AML-193 (cell line): ENCODE measurements at places on chromosomes 2 and 18.

DNA sequence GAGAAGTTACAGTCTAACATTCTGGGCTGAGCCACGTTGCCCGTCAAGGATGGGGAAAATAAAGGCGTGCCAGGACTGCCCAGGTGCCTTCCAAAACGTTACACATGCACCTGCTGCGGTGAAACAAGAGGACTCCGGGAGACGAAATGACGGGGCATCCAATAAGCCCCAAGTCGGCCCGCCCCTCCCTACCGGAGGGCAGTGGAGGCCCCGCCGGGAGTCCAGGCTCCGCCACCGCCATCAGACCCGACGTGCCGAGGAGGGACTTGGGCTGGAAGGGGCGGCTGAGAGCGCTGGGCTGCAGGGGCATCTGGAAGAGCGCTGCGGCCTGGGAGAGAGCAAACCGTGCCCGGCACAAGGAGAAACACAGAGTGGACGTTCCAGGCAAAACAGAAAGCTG is 112.5 kb upstream of the GPC1 start:
- no peak for DNase-seq

DNA sequence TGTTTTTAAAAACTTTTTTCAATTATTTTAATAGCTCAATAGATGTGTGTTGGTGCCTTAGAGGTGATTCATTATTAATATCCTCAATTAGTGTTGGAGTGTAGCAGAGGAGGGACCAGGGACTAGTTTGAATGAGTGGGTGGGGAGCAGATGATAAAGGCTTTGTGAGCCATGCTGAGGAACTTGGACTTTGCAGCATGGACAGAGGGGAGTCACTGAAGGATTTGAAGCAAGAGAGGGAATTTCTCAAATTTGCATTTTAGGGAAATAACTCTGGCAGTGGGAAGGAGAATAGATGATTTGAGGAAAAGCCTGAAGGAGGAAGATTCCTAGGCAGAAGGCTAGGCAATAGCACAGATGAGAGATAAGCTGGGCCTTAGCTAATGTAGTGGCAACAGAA is 42.3 kb upstream of the RMND5A start:
- DNase-seq: no peak

- no peak for DNase-seq
These were observed 71.1 kb downstream of the ACTR3 start for GRCh38 chr2:113961000-113961399.

DNA sequence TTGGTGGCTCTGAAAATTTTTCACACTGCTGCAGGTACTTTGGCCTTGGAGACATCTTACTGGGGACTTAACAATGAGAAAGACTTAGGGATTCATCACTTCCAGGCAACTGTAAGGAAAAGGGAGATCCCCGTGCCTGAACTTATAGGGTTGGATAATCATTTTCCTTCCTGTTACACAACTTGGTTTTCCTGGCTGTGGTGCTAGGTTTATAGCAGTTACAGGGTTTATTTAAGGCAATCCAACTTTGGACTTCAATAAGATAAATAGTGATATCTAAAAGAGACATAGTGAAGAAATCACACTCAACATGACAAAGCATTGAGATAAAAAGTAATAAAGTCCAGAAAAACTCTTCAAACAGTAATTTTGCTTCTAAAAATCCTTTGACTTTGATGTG is 70.2 kb upstream of the RAPH1 start:
- DNase-seq: no peak

- DNase-seq: no peak
These were observed 64.0 kb downstream of the NXPH2 start for GRCh38 chr2:138716183-138716582.

DNA sequence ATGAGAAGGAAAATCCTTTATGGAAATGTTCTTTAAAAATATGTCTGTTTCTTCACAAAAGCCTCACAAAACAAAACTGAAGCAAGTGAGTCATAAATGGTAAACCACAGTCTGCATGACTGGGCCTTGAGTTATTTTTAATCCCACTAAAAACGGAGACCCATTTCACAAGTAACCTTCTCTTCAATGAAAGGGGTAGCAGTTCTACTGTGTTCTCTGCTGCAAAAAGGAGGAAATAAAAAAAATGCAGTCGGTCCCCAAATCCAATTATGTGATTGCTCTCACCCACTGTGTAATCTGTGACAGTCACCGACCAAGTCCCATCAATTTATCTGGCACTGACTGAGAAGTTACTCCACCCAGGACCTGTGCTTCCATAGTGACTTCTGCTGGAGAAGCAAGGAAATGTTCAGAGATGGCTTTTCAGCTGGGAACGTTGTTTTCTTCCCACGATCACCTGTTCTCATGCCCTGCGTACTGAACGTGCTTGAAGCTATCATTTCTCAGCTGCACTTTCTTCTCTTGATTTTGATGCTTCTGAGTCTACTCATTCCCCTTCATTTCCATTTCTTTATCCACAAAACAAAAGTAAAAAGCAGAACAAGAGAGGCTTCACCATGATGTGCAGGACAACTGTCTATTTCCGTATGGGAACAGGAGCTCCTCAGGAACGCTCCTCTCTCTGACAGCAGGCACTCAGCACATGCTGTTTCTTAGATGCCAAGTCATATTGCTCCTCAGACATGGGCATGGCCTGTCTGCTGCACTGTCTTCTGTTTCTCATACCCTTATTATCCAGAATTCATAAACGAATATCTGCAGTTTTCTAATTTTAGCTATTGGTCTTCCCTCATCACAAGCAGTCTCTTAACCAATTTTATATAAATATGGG is 80.0 kb upstream of the TMEM200C start:
- DNase-seq: peak; percentile 1

DNA sequence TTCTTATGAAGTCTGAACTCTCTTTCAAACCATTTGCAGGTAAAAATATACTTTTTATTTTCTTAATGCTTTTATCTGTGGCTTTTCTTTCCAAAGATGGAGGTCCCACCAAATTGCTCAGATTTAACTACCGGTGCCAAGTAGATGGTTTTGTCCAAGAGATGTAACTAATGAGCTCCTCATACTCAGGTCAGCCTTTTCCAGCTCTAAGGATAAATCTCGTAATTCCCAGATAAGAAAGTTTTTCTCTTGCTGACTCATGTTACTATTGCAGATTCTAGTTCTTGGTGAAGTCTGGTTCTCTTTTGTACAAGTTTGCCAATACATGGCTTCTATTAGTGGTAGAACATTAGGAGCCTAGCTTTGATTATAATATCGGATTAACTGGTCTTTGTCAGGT is 550.8 kb upstream of the ZNF804A start:
- no peak for DNase-seq

GRCh38 chr2:42101206-42102023 is 53.6 kb downstream of the PKDCC start:
- DNase-seq: no peak

DNA sequence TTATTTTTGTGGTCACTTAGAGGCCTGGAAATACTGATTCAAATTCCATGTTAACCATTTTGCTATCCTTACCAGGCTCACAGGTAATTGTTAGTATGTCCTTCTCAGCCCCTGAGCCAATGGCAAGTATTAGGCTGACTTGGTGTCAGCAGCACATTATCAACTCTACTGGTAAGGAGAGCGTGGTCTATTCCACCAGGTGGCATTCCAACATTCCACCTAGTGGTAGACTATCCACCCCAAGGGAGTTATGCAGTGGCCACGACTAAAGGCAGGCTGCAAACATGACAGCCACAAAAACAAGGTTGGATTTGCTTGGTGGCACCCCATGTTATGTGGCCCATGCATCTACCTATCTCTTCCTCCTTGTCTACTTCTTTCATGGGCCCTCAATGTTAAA is 31.8 kb upstream of the GCC2 start:
- no peak for DNase-seq
